ENCODE measurements at places on chromosomes 7 and 10.

GRCh38 chr10:113825791-113826190 lies 28.1 kb downstream of the DCLRE1A start:
- no peak for DNase-seq

- no peak for DNase-seq
Measured at GRCh38 chr10:78164702-78165101, 131.0 kb downstream of the RPS24 start.

DNA sequence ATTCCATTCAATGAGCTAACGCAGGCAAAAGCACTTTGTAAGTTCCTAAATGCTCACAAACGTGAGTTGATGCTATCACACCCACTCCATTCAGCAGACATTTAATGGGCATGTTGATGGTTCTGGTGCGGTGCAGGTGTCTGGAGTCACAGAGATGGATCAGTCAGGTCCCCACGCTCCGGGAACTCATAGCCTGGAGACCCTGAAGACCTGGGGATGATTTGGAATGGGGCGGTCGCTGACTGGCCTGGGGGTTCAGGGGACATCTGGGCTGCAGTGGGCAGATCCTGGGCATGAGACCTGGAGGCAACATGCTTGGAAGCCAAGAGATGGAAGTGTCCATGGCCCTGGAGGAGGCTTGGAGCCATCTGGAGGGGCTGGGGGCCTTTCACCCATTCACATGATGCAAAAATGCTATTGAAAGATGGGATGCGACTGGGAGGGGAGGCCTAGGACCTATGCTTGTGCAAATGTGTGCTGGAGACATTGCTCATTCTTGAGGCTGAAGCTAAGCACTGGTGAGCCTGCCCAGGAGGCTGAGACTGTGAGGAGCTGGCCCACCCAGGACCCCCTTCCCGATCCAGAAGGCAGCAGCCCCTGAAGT lies 522.6 kb downstream of the GLRX3 start:
- DNase-seq: no peak

DNA sequence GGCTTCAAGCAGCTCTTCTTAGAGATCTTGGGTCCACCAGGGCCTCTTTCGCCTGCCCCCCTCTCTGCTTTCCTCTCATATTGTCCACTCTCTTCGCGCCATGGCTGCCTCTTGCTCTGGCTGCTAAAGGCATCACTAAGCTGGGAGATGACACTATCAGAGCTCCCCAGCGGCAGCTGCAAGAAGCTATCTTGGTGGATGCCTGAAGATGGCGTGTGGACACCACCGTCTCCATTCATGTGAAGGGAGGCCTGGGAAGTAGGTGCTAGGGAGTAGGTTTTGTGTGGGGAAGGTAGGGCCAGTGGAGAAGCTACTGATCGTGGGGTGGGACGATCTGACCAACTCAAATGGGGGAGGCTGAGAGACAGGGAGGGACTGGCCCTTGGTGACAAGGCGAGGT lies 45.9 kb upstream of the PDLIM1 start:
- DNase-seq: no peak

GRCh38 chr7:32479574-32480200 lies 10.5 kb downstream of the LSM5 start:
- no peak for DNase-seq

GRCh38 chr7:92766461-92767003 lies 69.8 kb downstream of the CDK6 start:
- DNase-seq: no peak

- no peak for DNase-seq
Measured at GRCh38 chr7:43869867-43870240, 537 bp upstream of the MRPS24 start.

DNA sequence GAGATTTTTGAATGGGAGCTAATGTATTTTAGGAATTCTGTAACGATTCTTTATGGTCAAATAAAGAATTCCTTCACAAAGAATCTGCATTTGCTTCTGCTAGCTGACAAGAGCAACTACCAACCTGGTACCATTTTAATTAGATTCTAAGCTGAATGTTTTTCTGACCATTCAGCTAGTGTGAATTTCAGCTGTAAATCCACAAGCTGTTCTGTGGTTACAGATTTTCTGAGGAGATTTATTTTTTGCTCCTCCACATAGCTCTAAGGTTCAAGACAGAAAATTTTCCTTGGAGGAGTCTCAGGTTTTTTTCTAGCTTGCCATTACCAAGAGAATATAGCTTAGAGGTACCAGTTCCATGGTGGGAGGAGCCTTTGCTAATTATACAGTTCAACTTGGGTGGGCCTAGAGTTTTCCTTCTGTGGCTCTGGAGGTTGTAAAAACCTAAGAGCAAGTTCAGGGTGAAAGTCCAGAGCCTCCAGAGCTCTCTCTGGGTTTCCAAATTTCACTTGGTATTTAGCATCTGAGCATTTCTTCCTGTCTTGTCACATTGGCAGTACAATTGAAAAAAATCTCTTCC lies 120.1 kb downstream of the JAZF1 start:
- DNase-seq: no peak

DNA sequence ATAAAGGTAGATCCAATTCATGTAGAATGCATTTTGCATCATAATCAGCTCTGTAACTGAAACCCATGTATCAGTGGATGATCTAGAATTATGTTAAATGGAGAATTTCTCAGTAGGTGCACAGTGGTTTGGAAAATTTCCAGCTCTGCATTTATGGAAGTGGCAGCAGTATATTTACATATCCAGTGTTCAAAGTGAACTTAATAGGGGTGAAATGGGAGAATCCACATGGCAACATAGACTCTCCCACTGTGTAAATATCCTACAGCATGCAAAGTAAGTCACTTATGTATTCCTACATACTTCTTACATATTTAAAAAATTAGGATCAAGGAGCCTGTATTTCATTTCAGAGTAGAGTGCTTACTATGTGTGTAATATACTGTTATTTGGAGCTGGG lies 35.3 kb downstream of the CDC14C start:
- no peak for DNase-seq

DNA sequence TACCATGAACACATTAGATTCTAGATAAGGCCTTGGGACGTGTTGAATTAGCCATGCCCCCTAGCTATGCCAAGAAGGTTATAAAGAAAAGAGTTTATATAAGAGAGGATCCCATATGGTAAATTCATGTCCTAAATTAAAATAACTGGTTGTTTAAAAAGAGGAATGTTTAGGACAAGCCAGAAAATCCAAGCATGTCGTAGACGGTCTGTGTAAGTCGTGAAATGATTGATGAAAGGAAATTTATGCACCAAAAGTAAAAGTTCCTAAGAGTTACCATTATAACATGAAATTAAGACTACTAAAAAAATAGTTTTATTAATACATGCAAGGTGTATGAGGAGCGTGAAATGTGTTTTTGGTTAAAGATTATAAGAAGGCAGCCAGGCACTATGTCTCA lies 624.9 kb downstream of the ARL4A start:
- no peak for DNase-seq

GRCh38 chr7:30104157-30104556 lies 30.6 kb upstream of the MTURN start:
- DNase-seq: no peak

DNA sequence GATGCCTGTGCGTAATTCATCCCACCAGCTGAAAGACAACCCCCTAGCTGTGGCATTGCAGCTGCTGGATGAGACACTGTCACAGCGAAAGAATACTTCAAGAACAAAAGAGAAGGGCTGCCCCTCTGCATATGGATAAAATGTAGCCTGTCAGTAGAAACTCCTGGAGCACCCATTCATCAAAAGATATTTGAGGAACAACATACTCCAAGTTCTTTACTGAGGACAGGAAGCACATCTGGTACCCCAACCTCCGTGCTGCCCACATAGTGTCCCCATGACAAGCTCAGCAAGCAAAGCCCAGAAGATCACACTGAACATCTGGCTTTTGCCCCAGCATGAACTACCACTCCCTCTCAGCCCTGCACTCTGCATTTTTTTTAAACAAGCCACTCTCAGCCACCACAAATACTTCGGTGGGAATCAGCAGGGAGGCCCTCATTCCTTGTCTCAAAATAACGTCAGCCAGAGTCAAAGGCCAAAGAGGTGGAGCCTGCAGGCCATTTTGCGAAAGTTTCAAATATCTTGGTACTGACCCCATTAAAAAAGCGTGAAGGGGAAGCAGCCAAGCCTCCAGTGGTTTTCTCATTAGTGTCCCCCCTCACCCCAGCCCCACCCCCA lies 1.7 kb downstream of the CREB3L2 start:
- no peak for DNase-seq

DNA sequence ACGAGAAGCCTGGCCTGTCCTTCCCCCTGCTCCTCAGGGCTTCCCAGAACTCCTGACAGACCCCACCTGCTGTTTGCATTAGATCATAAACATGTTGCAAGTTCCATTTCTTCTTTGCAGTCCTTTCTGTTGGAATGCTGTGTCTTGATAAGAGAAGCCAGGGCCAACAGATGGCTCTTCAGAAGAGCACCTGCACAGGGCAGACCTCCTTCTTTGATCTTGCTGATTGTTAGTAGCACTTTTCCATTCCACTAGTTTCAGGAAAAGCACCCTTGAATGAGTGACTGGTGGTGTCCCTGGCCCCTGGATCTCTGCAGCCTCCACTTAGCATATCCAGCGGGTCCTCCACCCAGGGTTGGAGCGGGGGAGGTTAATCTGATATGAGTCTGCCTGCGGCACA lies 243.2 kb downstream of the GFRA1 start:
- no peak for DNase-seq

DNA sequence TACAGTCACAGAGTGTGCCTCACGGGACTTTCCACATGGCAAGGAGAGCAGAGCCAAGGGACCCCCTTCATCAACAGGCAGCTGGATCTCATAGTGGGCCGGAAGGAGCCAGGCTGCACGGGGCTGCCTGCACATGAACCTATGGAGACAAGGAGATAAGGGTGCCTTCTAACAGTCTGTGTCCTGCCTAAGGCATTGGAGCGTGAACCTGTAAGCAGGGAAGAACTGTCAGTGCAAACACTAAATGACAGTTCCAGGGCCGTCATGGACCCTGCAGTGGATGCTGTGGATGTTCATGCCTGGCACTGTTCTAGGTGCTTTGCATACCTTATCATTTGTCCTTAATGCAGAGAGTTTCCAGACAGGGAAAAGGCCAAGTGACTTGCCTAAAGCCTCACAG lies 85.9 kb downstream of the WIPF3 start:
- no peak for DNase-seq

DNA sequence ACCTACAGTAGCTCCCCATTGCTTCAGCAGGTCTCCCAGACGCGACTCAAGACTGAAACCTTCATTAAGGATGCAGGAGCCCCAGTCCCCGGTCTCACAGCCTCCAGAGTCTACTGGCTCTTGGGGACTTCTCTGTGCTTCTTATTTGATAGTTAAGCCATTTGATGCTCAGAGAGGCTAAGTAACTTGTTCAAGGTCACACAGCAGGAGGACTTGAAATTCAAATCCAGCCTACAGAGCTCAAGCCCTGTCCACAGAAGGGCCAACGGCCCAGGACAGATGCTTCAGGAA lies 21.2 kb upstream of the ZMIZ1 start:
- no peak for DNase-seq

- DNase-seq: no peak
Measured at GRCh38 chr10:110859973-110860376, 11.8 kb upstream of the PDCD4 start.

DNA sequence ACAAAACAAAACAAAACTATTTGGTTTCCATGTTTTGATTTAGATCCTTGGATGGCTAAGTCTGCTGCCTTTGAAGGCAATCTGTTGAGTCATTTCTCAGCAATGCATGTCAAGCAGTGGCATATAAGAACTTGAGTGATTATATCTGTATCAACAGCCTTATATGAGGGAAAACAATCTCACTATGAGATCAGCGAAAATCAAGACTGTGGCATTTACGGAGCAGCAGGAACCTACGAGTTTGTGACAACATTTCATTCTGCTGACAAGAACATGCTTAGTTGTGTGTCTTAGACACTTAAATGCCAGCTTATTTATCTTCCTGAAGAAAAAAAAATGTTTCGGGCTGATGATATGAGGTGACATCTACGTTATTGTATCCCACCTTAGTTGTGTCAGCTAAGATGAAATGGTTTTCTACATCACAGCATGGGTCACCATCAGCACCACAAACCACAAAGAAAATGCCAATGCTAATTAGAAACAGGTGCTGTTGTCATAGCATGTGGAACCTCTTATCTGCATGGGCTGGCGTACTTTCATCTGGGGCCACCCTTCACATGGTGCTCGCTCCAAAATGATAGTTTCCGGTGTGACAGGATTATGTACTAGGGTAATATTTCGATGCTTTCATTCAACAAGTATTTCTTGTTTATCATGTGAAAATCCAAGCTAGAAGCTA lies 1085.5 kb downstream of the SORCS1 start:
- no peak for DNase-seq

- DNase-seq: no peak
Measured at GRCh38 chr10:130242513-130242912, 106.3 kb downstream of the GLRX3 start.

DNA sequence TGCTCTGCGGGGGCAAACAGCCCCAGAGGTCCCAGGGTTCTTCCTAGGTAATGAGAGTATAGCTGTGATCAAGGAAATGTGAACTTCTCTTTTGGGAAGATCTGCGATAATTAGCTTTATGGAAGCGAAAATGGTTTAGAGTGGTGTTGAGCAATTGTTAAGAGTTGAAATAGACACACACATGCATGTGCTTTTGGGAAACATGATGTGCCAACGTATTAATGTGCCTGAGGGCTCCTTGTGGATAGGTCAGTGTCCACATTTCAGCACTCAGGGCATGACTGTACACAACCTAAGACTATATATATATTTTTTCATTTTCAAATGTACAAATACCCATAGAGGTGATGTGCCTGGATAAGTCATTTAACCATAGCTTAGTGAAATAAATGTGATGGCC lies 67.0 kb downstream of the GSDME start:
- DNase-seq: no peak

DNA sequence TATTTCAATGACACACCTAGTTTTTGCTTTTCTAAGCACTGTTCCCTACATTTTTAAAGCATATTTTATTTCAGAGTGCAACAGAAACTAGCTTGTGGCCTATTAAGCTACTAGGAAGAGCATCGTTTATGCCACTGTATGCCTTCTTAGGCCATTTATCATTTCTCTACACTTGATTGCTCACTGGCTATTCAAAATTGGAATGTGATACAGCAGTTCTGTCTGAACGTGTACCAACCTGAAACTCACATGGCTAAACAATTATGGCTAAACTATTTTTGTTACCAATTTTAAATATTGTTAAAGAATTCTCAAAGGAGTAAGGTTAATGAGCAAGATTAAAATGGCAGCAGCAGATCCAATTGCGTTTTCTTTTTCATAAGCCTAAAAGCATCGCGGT lies 105.2 kb downstream of the GSAP start:
- DNase-seq: no peak

DNA sequence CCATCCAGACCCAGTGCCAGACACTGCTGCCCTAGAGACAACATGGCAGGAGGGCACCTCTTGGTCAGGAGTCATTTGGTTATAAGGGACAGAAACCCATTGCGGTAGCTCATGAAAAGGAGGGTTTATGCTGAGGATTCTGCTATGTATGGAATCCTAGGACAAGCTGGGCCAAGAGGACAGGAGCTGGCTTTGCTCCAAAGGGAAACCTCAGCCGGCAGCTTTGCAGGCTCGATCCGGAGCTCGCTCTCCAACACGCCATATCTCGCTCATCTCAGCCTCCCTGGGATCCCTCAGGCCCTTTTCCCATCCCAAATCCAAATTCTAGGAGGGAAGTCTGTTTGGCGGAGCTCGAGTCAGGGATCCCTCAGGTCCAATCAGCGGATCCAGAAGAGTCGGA lies 345.7 kb downstream of the GLRX3 start:
- no peak for DNase-seq
